Stimulated activated CD4-positive, alpha-beta T cell treated with anti-CD3 and anti-CD28 coated beads, Interleukin-1b, Interleukin-23, amount 100 ng/mL, for 24 hours (primary cell): ENCODE measurements at places on chromosomes 12 and 14.
A peak's percentile ranks its signal among the peaks of the same experiment; 100 is the strongest.

DNA sequence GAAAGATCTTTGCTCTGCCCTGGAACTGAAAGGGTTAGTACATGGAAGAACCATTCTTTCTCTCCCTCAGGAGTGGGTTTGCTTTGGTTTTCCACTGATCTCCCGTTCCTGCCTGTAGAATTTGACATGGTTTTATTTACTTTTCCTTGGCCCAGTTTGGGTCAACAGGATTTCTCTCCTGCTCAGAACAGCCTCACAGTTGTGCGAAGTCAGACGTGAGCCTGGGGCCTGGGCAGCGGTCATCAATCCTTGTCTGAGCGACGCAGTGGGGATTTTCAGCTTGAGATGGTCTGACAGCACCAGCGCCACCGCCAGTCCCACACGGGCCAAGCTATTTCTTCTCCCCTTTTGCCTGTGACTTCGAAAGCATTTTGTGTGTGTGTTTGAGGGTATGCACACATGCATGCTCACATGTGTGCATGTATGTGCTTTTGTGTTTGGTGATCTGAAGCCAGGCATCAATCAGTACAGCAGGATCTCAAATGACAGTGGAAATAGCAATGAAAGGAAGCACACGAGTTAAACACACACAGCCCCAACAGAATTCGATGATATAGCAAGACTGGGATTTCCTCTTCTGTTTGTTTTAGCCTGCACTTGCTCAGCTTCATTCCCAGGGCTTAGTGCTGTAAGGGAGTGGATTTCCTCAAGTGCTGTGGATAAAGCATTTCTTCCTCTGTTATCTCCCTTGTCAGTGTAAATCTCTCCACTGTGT is 58.3 kb downstream of the SMOC1 start:
- no peak for DNase-seq

DNA sequence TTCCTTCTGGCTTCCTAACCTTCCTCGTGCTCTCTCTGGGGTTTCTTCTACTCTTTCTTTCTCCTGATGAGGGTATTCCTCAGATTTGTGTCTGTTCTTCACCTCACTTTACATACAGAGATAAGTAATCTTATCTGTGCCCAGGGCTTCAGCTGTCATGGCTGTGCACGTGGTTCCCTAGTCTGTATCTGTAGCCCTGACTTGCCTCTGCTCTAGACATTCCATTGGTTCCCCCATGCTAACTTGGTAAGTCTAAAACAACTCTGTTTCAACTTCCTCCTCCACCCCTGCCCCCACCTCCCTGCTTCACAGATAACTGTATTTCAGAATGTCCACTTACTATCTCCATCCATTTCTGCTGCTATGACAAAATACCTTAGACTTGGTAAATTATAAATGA is 10.8 kb downstream of the DIP2B start:
- DNase-seq, result no peak

- no peak for DNase-seq
These were observed 75.0 kb downstream of the PRMT8 start for GRCh38 chr12:3565985-3566384.

GRCh38 chr12:109714141-109714912 is 702 bp downstream of the FAM222A start:
- peak; percentile 38 for DNase-seq

- DNase-seq, result no peak
These were observed 17.8 kb downstream of the HDAC7 start for GRCh38 chr12:47801904-47802246.

DNA sequence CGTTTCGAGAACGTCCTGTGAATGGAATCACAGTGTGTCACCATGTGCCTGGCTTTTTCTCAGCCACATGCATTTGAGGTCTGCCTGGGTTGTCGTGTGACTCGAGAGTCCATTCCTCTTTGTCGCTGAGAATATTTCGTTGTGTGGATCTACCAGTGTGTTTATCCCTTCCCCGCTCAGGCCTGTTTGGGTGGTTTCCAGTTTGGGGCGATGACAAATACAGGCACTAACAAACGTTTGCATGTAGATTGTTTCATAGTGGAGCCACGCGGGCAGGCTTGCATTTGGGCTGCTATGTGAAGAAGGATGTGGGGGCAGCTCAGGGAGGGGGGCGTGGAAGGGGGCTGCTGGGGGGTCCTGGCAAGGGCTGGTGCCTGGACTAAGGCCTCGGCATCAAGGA is 14.1 kb downstream of the RIN3 start:
- no peak for DNase-seq

GRCh38 chr12:12665194-12665593 is 30.8 kb downstream of the GPR19 start:
- DNase-seq, result no peak

DNA sequence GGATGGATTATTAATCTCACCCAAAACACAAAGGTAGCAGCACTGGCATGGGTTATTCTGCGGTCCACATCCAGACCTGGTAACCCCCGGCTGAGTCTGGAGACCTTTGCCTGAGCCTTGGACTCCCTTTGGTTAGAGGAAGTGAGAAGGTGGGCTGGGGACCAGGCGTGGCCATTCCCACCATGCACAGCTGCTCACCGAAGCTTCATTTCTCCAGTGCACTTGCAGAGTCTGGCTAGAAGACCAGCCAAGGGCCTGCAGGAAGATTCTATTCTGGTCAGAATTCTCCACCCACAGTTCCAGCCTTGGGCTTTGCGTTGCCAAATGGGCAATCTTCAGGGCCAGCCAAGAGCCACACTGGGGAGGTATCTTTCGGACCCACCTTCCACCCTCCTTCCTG is 73.0 kb downstream of the LGMN start:
- no peak for DNase-seq

GRCh38 chr12:118098911-118099671 is 4.7 kb downstream of the VSIG10 start:
- no peak for DNase-seq

GRCh38 chr12:4648104-4648500 is 749 bp downstream of the AKAP3 start:
- DNase-seq, result no peak

GRCh38 chr14:20999591-20999990 is 498 bp downstream of the SLC39A2 start:
- no peak for DNase-seq

DNA sequence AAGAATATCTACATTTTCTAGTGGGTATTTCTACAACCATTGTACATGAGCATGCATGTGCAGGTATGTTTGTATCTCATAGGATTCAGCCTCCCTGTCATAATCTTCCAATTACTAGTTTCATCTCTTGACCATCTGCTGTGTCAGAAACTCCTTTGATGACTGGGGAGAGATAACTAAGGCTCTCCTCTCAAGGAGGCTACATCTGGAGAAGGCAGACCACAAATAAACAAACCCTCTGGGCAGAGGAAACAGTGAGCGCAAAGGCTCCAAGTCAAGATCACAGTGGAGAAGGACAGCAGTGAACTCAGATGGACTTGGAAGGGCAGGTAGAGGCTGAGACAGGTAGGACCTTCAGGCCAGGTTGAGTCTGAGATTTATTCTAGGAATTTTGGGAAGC is 166.4 kb downstream of the PELI2 start:
- no peak for DNase-seq

DNA sequence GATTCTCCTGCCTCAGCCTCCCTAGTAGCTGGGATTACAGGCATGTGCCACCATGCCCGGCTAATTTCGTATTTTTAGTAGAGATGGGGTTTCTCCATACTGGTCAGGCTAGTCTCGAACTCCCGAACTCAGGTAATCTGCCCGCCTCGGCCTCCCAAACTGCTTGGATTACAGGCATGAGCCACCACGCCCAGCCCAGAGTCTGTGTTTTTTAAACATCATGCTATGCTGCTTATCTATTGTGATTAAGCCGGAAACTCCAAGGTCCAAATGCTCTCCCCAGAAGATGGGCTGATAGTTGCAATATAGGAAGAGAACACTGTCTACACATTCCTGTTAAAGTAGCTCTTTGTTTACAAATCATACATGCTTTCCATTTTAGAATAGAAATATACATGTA is 30.5 kb upstream of the MAX start:
- no peak for DNase-seq

GRCh38 chr12:26845057-26845666 is 12.2 kb upstream of the ITPR2 start:
- no peak for DNase-seq

DNA sequence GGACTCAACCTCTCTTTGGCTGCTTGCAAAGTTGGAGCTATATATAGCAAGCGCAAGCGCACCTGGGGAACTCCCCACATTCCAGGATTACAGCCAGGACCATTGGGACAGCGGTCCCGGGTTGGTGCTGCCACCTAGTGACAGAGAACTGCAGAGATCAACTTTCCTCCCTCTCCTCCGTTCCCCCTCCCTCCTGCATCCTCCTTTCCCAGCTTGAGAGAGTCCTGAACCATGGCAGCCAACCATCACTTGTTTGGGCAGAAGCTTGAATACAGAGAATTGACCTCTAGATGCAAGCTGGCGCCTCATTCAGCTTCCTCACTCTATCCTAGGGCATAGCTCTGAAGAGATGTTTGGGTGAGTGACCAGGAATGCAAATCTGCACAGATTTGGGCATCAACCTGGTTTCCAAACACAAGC is 17.4 kb upstream of the FLVCR2 start:
- no peak for DNase-seq

DNA sequence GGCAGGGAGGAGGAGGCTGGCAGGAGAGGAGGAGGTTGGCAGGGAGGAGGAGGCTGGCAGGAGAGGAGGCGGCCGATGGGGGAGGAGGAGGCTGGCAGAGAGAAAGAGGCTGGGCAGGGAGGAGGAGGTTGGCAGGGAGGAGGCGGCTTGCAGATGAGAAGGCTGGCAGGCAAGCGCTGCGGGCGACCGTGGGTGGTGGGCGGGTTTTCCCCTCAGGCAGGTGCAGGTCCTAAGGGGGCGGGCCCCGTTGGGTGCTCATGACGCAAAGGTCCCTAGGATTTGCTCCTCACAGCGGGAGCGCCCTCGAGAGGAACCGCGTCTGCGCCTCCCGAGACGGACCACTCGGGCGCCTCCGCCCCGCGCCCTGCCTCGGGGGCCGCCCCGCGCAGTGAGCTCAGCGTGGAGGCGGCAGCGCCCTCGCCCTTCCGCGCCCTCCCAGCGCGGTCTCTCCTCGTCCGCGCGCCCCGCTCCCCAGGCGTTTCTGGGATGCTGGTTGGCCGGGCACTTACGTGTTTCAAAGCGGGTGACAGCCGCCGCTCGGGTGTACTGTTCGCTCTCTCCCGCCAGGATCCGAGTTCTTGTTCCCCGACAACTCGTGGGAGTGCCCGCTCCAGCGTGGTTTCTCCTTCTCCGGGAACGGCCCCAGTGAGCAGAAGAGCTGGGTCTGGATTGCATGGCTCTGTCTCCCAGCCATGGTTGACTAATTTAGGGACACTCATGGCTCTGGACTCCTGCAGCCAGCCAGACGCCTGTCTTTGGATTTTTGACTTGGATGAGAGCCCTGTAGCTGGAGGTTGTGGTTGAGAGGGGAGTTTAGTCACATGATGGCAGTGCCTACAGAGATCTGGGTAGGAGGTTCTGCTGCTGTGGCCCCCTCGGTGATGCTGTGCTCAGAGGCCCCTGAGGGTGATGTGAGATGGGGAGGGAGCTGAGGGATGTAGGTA is 64.1 kb upstream of the PPP4R3A start:
- peak; percentile 60 for DNase-seq

DNA sequence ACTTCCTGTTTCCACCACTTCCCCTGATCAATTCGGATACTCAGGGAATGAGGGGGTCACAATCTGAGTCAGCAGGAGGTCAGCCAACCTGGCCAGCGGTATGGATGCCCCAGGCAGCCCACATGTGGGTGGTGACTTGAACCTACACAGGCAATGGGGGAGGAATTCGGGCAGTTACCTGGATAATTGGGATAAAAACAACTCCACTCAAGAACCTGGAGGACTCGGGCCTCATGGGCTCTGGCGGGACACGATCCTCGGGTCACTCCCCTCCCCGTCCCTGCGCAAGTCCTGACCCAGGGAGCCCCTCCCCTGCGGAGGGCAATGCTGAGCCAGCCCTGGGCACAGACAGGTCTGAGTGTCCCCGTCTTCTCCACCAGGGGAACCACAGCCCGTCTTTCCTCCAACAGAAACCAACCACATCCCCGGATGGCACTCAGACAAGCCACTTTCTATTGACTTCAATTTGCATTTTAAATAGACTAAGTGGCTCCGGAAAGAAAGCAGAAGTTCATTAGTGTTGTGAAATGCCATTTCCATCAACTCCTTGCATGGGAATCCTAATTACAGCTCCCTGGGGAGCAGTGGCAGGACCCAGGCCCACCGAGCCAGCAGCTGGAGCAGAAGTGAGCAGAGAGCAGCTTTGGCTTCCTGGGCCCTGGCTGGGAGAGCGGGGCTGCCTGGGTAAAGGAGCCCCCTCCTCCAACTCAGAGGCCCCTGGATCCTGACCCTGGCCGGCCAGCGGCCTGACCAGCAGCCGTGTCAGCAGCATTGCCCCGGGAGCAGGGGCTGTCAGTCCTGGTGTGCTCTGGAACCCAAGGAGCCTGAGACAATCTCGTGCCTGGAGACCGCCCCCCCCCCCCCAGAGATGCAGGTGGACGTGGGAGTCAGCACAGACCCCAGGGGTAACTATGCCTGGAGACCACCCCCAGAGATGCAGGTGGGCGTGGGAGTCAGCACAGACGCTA is 374.1 kb downstream of the ADGRD1 start:
- DNase-seq, result no peak

DNA sequence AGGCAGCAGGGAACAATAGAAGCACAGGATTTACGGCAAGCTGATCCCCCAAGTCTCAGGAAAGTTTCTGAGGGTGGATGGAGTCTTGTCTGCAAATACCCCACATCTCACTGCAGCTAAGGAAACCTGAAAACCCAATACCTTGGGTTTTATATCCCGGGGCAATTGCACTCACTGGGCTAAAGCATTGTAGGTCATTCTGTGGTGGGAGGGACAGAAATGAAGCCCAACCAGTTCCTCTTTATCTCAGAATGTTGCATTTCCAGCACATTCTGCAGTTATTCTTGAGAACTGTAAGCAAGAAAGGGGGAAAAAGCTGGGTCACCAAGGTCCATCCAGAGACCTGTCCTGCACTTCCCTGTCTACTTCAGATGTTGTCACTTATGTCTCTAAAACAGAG is 39.8 kb downstream of the C12orf42 start:
- DNase-seq, result no peak

GRCh38 chr12:14843425-14843887 is at the start of gene ART4:
Gene ART4 (minus strand): TSS chr12:14843526. CDS start chr12:14843113, 413 bp downstream.
- no peak for DNase-seq
